ENCODE measurements at places on chromosomes 1 and 21.
A peak's percentile ranks its signal among the peaks of the same experiment; 100 is the strongest.

GRCh38 chr1:47231301-47232186, 481 bp downstream of the TAL1 start:
- peak; percentile 46 for DNase-seq

- DNase-seq, result no peak
These were observed 77.0 kb upstream of the MACF1 start for GRCh38 chr1:39127513-39127912.

GRCh38 chr1:33319949-33320618, 814 bp downstream of the A3GALT2 start:
- DNase-seq, result no peak

DNA sequence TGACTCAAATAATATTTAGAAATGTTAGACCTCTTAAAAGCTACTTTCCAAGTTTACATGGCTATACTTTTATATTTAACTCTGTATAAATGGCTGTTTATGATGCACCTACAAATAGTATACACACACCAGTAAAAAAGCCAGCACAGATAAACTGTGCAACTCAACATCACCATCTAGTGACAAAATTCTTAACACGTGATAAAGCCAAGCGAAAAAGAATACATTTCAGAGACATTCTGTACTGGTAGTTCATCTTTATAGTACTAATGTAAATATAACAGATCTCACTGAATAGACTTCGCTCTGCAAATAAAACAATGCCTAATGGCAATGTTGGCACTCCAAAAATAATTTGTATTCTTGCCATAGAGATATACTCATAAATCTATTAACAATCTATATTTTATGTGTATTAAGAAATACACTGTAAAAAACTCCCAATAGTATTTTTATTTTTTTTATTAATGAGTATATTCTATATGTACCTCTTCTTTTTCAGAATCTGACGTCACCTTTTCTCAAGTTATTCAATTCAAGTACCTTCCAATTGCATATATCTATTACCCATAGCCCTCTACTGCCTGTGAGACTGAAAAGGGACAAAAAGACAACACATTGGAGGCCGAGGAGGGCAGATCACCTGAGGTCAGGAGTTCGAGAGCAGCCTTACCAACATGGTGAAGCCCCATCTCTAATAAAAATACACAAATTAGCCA, 100.2 kb downstream of the DPYD start:
- DNase-seq, result no peak

DNA sequence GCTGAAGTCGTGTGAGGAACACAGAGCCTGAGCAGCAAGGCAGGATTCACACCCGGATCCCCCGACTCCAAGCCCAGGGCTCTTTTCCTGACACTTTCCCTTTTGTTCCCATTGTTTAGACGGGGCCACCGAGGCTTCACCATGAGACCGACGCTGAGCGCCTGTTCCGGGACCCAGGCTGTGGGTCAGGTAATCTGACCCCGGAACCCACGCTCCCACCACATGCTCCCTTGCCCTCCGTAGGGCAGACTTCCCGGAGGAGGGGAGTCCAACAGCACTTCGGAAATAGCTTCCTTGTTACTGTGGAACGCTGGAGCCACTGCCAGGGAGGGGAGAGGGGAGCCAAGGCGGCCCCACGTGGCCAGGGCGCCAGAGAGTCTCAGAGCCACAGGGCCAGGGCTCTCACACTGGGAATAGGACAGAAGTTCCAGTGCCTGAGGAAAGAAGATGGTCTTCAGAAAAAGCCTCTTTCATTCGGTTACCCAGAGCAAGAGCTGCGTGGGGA, 18.4 kb downstream of the RUNX3 start:
- DNase-seq, result peak; percentile 55

GRCh38 chr1:1748686-1749321, 24.6 kb upstream of the CDK11A start:
- no peak for DNase-seq

DNA sequence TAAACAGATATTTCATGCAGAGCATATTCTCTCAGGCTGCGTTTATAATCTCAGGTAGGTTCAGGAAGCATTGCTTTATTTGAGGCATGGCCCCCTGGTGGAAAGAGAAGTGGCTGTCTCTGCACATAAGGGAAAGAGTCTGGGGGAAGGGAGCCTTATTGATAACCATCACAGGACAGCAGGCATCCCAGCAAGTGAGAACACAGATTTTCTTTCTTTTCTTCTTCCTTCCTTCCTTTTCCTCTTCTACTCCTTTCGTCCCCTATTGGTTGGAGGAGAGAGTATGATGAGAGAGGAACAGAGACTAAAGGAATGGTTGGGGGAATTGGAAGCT, 21.9 kb downstream of the TSNAX start:
- peak; percentile 62 for DNase-seq

- no peak for DNase-seq
These were observed 1.5 kb upstream of the HNRNPU start for GRCh38 chr1:244865820-244866219.

DNA sequence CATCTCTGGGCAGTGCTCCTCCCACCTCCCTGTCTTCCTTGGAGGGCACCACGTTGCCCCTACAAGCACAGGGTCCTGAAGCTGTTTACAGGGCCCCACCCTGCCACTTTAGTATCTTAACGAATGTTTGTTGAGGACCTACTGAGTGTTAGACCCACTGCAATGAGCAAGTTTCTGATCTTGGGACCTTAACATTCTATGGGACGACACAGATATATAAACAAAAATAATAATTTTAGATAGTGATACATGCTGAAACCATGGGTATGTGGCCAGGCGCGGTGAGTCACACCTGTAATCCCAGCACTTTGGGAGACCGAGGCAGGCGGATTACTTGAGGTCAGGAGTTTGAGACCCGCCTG, 10.1 kb downstream of the ENTREP3 start:
- DNase-seq, result no peak

DNA sequence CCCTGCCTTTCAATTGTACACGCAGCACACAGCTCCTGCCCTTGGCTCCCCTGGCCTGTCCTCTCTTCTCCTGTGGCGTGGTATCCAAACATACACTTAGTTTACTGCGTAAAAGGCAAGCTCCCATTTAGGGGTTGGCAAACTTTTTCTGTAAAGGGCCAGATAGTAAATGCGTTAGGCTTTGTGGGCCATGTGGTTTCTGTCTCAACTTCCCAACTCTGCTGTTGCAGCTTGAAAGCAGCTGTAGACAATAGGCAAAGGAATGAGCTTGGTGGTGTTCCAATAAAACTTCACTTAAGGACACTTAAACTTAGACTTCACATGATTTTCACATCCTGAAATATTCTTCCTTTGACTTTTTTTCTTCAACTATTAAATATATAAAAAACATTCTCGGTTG, 63.3 kb downstream of the RHOU start:
- DNase-seq, result no peak

GRCh38 chr1:107820801-107821200, 144.2 kb downstream of the VAV3 start:
- DNase-seq, result no peak

DNA sequence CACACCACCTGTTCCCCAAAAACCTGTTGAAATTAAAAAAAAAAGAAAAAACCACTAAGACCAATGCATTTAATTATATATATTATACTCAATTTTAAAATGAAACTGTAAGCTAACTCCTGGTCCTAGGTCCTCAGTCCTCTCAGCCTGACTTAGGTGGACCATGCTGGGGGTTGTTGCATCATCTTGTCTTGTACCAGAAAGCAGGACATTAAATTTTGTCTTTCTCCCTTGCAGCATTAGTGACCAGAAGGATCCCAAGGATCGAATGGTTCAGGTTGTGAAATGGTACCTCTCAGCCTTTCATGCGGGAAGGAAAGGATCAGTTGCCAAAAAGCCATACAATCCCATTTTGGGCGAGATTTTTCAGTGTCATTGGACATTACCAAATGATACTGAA, 97.6 kb downstream of the NRDC start:
- DNase-seq, result no peak

DNA sequence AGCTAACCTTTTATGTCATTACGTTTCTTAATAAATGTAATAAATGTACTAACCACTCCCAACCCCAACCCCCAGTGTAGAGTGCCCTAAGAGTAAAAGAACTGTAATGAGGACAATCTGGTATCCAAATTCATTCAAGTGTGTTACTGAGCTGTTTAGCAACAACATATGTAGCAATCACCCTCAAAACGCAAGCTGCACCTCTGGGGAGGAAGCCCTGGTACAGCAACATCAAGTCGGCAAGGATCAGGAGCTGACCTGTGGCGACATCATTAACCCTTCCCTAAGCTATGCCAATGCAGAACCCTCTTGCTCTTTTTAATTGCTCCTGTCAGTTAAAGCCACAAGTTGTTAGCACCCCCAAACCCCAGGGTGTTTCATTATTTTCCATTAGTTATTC, 47.1 kb downstream of the STX6 start:
- DNase-seq, result no peak

DNA sequence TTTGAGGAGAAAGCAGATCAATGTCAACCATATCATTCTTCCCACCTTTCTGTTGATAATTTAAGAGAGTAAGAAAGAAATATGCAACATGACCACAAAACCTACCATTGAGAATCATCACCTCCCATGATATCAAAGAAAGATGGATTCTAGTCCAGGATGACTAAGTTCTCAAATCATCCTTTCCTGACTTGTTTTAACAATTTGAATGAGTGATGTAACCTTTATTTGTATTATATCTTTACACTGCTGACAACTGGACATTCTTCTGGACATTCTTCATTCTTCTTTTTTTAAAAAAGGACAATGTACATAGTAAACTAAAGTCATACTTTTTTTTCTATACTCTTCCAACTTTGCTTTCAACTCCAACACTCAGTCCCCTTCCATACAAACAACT, 9.5 kb downstream of the PSMB4 start:
- DNase-seq, result no peak

DNA sequence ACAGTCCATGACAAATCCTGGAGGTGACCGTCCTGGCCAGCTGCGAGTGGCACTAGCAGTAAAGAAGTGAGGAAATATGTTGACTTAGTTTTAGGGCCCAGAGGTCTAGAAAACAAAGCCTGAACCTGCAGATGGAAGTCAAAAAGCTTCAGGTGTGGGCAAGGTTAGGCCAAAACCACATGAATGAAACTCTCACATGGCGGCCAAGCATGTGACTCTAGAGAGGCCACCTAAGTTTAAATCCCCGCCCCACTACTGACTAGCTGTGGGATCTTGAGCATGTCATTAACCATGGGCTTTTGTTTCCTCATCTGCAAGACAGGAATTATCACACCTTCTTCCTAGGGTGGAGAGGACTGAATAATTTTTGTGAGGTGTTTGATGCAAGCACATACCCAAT, 148.2 kb upstream of the DAB1 start:
- no peak for DNase-seq

GRCh38 chr21:25983745-25984144, 186.8 kb downstream of the APP start:
- no peak for DNase-seq

DNA sequence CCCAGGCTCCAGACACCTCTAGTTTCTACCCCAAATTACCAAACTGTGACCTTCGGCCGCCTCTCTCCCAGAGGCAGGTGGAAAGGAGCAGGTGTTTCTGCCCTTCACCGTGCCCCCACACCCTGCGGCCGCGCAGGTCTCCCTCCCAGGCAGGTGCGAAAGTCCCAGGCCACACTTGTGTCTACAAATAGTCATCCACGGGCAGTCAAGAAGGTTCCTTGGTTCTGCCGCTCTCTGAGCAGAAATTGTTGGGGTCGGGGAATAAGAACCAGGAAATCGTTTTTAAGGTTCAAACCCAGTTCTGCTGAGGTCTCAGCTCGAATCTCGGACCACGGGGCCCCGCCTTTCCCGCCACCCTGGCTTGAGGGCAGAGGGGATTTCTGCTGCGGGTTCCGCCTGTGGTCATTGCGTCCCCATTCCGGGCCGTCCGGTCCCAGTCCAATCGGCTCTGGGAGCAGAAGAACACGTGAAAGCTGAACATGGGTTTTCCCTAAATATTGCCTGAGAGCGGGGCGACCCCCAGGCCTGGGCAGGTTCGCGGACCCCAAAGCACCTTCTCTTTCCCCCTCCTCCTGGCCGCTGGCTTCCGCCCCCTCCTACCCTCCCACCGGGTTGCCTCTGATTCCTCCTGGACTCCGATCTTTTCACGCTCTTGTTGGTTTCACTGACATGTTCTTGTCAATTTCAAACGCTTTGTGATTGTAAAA, 1.2 kb upstream of the ATF3 start:
- peak; percentile 40 for DNase-seq

DNA sequence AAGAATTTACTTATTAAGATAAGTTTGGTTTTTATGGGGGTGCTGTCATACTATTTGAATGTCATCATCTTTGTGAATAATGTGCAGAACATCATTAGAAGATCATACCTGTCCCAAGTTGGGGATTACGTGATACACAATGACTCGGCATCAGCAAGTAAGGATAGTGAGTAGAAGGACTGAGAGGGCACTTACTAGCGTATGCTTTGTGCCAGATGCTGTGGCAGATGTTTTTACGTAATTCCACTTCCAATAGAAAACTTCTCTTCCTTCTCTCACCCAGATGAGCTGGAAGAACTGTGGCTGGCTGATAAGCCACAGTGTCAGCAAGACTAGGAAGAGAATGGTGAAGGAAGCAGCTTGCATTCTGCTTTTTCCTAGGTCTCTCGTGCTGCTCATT, 28.1 kb upstream of the TGFB2 start:
- no peak for DNase-seq

GRCh38 chr1:236516929-236517704, 6.7 kb upstream of the LGALS8 start:
- DNase-seq, result peak; percentile 70

- no peak for DNase-seq
These were observed 221.8 kb upstream of the HOOK1 start for GRCh38 chr1:59592924-59593323.

DNA sequence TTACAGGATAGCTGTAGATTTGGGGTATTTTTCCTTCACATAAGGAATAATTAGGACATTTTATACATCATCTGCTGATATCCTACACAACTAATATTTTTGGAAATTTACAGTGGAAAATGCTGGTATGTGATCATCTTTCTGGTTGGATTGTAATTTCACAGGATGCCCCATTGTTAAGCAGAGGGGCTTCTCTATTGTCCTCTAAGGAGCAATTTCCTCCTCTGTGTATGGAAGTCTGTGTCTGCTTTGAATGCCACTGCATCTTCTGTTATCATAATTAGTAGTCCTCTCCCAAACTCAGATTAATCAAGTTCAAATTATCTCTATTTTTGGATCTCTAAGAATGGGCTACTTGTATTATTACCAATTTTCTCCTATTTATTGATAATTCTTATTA, 988.1 kb upstream of the B3GALT2 start:
- DNase-seq, result no peak

- DNase-seq, result no peak
These were observed 6.5 kb downstream of the NBL1 start for GRCh38 chr1:19650416-19651140.
